ENCODE measurements at places on chromosomes 5 and 9.

DNA sequence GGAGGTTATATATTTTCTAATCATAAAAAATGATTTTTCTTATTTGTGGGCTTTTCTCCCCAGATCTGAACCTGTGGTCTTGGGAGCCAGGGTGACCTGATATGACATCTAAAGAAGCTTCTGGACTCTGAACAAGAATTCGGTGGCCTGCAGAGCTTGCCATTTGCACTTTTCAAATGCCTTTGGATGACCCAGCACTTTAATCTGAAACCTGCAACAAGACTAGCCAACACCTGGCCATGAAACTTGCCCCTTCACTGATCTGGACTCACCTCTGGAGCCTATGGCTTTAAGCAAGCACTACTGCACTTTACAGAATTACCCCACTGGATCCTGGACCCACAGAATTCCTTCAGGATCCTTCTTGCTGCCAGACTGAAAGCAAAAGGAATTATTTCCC, 59.0 kb upstream of the RIC1 start:
- no peak for DNase-seq

- no peak for DNase-seq
Observed at GRCh38 chr5:134626369-134627014, 6.1 kb downstream of the SAR1B start.

DNA sequence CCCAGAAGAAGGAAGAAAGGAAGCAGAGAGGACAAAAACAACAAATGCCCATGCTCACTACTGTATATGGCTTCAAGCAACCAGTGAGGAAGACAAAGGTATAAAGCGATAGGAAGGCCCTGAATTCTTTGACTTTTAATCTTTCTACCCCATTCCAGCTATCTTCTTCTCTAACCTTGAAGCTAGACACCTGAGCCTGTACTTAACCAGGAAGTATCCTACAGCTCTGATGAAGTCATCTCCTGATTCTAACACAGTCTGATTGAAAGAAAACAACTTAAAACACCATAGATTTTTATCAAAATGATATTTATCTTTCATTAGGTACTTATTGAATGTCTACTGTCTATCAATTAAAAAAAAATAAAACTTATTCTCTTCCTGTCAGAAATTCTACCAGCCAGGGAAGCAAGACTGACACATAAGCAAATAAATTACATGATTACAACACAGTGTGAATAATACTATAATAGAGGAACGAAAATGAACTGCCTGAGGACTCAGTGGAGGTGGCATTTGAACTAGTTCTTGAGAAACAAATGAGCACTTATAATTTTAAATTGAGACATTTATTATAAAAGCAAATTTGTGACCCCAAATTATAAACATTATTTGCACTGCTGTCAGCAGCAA, 123.3 kb upstream of the ELL2 start:
- no peak for DNase-seq

GRCh38 chr9:98521141-98521540, 187.6 kb downstream of the GABBR2 start:
- no peak for DNase-seq

- DNase-seq: no peak
Observed at GRCh38 chr9:132637351-132637750, 32.4 kb downstream of the DDX31 start.

DNA sequence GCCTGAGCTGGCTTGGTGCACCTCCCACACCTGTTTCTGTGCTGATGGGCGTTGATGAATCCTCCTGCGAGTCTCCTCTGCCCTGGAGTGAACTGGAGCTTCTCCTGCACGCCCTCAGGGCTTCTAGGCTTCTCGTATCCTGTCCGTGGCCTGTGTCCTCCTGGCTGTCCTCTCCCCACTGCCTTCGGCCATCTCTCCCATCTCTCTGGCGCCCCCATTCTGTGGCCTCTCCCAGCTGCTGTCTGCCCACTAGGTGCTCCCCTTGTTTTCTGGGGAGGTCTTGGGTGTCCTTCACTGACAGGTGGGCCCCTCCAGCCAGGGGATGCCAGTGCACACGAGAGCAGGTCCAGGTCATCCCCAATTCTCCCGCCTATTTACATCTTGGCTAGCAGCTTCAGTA, 28.8 kb downstream of the AHRR start:
- no peak for DNase-seq

DNA sequence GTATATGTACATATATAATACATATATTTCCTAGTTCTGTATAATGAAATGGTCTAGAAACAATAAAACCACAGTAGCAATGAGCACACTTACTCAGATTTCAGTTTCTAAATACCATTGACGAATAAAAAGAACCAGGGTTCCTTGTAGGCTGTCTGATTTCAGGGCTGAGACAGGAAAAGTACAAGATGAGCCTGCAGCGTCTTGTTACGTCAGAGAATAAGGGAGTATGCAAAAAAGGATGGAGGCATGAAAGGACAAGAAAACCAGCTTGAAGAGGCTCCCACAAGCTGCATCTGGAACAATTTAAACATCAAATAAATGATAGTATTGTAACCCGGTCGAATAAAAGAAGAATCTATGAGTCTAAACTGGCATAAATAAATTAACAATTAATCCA, 17.8 kb upstream of the TIFAB start:
- DNase-seq: no peak

DNA sequence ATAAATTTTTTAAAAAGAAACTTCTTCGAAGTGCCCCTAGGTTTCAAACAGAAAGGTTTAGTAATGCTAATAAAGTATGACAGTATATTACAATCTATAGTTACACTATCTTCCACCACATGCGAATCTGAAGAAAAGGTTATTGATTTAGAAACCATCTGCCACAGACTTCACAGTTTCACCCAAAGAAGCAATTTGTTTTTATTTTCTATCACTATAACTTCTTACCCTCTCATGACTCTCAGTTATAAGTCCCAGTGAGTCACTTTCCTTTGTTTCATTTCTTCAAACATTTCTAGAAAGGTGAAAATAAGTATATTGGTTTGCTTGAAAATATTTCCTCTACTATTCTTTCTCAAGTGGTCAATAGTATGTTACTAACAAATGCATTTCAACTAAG, 93.6 kb downstream of the MCTP1 start:
- DNase-seq: no peak

DNA sequence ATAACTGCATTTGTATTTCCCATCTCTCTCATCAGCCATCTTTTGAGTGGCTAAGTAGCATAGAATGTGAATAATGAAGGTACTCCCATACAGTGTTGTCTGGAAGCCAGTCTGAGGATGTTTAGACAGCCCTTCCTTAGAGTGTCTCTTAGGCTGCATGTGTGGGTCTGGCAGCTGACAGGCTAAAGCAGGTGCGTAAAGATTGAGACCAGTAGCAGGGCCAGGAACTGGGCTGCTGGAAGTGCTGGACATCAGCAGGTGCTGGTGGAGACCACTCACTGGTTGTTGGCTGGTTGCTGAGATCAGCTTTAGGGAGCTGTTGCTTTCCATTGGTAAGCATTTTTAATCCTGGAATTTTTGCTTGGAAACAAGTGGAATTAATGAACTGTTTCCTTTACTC, 197.5 kb downstream of the PCSK5 start:
- DNase-seq: no peak

DNA sequence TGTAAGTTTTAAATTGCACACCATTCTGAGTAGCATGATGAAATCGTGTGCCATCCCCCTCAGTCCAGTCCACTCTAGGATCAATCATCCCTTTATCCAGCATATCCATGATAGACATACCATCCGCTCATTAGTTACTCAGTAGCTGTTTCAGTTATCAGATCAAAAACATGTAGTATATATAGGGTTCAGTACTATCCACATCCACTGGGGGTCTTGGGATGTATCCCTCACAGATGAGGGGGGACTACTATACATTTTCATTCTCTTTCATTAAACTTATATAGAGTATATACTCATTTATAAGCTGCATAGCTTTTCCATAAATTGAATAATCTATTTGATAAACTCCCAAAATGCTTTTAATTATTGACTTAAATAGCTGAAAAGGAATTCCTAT, 67.6 kb downstream of the MEIKIN start:
- no peak for DNase-seq

GRCh38 chr5:116032991-116033390, 719 bp downstream of the ARL14EPL start:
- DNase-seq: no peak

GRCh38 chr9:73434826-73435225, 283.2 kb downstream of the ANXA1 start:
- DNase-seq: no peak

GRCh38 chr5:108747774-108748400, at the start of gene FER:
TSS of gene FER (plus strand) at chr5:108747897. CDS start at chr5:108798183, 50,286 bp downstream.
- no peak for DNase-seq

DNA sequence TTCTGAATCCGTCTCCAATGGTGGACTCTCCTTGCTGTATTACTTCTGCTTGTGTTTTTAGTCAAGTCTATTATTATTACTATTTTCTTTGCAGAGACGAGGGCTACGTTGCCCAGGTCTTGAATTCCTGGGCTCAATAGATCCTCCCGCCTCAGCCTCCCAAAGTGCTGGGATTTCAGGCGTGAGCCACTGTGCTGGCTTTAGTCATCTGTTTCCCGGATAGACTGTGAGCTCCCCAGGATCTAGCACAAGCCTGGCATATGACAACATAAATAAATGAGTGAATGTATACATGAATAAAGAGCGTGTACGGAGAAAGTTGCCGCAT, 439 bp upstream of the DDX46 start:
- no peak for DNase-seq

DNA sequence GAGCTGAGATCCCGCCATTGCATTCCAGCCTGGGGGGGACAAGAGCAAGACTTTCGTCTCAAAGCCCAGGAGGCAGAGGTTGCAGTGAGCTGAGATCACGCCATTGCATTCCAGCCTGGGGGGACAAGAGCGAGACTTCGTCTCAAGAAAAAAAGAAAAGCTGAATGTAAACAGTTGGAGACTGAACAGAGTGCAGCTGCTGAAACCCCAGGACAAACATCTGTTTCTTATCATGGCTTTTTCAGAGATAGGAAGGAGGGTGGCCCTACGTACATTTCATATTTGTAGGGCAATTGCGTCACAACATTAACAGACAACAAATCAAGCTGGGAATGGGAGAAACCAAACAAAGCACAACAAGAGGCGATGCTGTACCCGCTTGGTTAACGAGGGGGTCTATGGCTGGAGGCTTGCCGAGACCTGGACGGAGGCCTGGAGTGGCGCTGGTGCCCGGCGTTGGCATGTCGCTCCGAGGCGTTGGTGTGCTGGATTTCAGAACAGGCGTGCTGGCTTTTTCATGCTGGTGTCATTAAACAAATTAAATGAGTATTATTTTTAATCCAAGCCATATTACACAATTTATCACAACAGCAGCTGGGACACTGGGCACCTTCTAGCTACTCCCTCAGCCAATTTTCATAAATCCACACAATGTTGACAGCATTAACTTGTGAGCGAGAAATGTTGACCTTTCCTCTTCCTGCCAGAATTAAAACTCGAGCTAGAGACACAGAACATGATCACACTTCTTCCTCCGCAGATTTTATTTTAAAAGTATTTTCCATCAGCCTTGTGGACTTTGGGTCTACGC, 76.1 kb downstream of the TLE1 start:
- DNase-seq: peak; percentile 44

GRCh38 chr5:74054139-74054538, 428.1 kb downstream of the ARHGEF28 start:
- no peak for DNase-seq

DNA sequence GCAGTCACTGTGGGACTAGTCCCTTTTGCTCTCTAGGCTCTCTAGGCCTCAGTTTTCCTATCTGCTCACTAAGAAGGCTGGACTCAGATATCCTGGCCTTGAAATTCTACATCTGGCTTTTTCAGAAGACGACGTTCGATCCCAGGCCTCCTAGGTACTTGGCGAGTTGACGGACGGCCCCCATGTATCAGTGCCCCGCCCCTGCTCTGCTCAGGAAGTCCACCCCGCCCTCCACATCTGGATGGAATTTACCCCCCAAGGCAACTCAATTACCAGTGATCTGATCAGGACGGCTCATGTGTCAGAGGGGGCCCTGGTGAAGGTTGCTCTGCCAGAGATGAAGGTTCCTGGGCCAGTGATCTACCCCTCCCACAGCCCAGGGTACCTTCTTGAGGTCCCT, 44.1 kb upstream of the SYNPO start:
- no peak for DNase-seq

GRCh38 chr5:52731274-52732027, 56.3 kb upstream of the ITGA1 start:
- DNase-seq: no peak

GRCh38 chr9:38022203-38022895, 46.7 kb downstream of the SHB start:
- DNase-seq: no peak

DNA sequence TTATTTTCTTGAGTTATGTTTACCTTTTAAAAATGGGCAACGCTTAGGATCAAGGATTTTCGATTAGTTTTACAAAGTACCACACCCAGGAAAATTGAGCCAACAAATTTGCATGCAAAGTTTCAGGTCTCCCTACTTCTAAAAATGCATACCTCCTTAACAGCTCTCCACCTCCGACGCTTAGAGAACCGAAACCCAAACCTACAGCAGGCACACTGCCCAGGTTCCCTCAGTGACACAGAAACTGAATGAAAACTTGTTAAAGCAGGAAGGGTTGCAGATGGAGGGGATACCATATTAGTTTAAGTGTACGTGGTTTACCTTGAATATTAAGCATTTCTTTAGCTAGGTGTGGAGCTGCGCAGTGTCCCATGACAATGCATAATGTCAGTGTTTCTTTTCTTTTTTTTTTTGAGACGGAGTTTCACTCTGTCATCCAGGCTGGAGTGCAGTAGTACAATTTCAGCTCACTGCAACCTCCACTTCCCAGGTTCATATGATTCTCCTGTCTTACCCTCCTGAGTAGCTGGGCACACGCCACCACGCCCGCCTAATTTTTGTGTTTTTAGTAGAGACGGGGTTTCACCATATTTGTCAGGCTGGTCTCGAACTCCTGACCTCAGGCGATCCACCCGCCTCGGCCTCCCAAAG, 1.6 kb upstream of the SUB1 start:
- no peak for DNase-seq

- no peak for DNase-seq
Observed at GRCh38 chr9:4011054-4011453, 288.8 kb downstream of the GLIS3 start.

GRCh38 chr9:89380437-89381307, 62.4 kb downstream of the SECISBP2 start:
- DNase-seq: no peak

- DNase-seq: no peak
Observed at GRCh38 chr9:136111910-136112309, 6.8 kb downstream of the TMEM250 start.

GRCh38 chr5:6180231-6180872, 198.0 kb downstream of the MED10 start:
- DNase-seq: no peak

DNA sequence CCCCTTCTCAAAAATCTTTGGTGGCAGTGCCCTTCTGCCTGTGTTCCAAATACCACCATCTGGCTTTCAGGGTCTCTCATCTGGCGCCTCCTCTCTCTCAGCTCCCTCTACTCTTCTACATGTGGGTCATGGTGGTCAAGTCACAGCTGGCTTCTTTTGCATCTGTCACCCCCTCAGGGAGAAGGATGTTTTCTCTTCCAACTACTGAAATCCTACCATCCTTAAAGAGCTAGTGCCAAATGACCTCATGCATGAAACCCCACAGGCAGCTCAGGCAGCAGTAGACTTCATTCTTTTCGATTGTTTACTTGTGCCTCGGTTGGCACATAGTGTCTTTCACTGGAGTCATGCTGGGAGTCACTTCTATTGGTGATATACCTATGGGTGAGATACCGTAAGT, 219.2 kb downstream of the DCP2 start:
- no peak for DNase-seq
